BE2C (cell line): ENCODE measurements at places on chromosomes 1 and 21.

GRCh38 chr1:4213366-4213973, 313.4 kb upstream of the C1orf174 start:
- no peak for DNase-seq

DNA sequence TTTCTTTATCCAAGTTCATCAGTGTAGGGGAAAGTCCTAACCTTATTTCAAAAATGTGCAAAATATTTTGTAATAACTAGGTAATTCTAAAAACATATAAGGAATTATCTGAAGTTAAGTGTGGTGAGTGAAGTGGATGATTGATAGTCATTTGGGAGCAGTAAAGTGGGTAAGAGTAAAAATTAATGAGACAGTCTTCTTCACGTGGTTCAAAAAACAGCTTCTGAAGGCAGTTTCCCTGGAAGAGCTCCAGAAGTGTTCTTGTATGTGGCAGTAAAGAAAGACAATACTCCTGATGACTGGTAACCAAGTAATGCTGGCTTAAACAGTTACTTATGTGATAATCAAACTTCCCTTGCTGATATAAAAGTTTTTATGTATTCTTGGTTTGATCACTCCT, 50.3 kb downstream of the LEPR start:
- DNase-seq: no peak

DNA sequence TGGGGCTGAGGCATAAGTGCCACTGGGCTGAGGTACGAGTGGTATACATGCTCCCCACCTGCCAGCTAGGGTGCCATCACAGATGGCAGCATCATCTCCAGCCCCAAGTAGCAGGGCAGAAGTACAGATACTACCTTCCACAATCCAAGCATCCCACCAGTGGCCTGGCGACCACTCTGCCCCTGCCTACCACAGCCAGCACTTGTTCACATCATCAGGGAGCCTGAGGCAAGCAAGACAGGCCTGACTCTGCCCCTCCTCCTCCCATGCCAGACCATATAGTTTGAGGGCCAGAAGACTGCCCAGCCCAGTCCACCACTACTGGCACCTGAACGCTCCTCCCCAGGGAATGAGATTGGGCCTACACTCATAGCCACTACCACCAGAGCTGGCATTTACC, 84.6 kb downstream of the SPATA6 start:
- no peak for DNase-seq

DNA sequence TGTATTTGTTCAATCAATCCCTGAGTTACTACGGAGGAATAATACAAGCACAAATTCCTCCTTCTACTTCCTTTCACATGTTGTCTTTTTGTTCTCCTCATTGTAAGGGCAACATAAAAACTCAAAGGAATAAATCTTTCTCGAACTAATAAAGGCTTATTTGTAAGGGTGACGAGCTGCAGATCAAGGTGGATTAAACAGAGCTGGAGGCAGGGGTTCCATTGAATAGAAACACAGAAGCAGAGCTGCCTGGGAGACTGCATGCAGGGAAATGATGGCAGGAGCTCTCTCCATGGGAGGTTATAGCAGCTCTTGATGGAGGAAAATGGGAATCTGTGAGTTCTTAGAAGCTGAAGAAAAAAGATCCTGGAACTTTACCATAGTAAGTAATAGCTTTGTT, 160.2 kb downstream of the CYYR1 start:
- DNase-seq: no peak

GRCh38 chr1:201598396-201598795, 59.5 kb downstream of the NAV1 start:
- no peak for DNase-seq

DNA sequence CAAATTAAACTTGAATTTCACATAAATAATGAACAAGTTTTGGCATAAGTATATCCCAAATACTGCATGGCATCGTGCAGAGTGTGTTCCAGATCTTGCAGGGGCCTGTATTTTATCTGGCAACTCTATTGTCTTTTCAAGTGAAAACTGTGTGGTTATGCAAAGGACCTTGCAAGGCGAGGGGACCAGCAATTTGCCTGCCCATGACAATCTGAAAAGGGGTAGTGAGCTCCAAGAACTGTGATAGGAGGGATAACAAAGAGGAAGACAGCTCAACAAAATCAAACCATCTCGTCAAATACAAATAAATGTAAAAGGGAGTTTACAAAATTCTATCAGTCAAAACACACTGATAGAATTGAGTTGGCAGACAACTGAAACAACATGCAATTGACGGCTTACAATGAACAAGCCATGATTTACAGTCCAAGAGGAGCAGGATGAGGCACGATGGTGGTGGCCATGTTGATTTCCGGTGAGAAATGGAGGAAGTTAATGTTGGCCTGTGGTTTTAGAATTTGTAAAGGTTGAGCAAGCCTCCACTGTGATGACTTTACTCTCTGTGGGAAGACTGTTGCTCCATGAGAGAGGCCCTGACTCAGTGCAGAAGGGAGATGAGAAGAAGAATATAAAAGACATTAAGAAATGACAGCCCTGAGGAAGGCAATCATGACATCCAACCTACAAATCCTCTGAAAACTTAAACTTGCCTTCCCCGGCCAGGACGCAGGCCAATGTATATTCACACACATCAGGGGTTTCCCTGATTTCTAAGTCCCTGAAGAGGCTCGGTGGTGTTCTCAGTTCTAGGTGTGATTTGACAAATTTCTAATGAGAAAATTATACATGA, 132.2 kb downstream of the ADSS2 start:
- DNase-seq: no peak

DNA sequence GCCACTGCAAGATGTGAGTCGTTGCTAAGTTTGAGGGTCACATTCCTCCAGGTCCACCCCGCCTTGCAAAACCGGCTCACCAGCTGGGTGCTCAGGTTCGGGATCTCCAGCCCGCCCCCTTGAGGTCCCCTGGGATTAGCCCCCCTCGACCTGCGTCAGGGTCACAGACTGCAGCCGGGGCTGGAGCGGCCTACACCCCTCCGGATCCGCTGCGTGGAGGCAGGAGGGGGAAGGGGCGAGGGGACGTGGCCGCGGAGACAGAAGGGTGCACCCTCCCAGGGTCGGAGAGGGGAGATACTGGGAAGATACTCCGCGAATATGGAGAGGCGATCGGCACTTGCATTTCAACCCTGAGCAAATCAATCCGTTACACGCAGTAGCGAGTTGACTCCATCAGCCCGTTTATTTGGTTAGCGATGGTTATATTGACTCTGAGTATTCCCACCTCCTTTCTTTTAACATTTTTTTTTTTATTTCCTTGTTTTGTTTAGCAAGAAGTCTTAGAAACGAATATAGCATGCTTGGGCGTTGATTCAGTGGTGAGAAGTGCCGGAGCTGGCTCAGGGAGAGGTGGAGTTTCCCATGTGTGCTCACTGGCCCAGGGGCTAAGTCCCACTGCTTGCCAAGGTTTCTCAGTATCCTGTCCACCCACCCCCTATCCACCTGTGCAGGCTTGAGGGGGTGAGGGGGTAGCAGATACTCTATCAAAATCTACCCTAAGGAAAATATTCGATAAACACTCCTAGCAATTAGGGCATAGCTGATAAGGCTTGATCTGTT, 997 bp downstream of the IFNAR2 start:
- DNase-seq: peak; percentile 48

GRCh38 chr1:26338670-26339069, 15.3 kb downstream of the CRYBG2 start:
- DNase-seq: no peak

GRCh38 chr1:39919545-39919944, 17.8 kb upstream of the MYCL start:
- peak; percentile 36 for DNase-seq

- DNase-seq: no peak
These were observed 3.8 kb downstream of the TMEM167B start for GRCh38 chr1:109094377-109094803.

GRCh38 chr1:107963601-107964335, 1.2 kb downstream of the VAV3 start:
- DNase-seq: no peak

DNA sequence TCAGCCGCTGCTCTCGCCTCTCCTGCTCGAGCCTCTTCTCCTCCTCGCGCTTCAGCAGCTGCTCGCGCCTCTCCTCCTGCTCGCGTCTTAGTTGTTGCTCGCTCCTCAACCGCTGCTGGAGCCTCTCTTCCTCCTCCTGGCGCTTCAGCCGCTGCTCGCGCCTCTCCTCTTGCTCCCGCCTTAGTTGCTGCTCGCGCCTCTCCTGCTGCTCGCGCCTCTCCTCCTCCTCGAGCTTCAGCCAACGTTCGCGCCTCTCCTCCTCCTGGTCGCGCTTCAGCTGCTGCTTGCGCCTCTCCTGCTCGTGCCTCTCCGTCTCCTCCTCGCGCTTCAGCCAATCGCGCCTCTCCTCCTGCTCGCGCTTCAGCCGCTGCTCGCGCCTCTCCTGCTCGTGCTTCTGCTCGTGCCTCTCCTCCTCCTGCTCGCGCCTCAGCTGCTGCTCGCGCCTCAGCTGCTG, 3.7 kb downstream of the TCHH start:
- DNase-seq: peak; percentile 21

DNA sequence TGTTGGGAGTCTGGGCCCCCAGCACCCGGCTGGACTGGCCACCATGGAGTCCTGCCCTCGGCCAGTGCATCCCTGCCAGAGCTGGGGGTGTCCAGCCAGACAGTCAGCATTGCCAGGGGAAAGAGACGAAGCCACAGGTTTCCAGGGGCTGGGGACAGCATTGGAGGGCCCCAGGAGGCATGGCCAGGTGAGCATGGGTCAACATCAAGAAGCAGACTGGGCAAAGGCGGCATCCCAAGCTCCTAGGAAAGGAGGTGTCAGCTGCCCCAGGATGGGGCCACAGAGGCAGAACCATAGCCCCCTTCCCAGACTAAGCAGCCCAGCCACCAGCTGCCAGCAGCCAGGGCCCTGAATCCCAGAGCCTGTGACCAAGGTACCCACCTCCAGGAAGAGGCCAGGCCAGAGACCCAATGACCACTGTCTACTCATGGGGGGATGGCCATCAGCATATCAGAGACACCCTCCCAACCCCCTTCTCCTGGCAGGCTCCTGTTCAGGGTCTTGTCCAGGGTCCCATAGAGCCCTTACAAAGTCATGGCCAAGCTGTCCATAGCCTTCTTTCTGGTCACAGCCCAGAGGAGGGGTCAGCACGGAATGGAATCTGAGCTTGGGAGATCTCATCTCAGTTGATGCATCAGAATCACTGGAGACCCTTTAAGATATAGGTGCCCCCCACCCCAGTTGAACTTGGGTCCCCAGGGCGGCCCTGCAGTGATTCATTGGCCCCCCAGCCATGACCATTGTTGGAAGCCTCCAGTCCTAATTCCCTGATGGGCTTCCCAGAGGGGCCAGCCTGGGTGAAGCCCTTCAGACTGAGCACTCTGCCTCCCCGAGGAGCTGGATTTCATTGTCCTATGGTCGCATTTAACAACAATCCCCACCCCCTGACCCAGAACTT, 32.5 kb downstream of the WNT3A start:
- no peak for DNase-seq

GRCh38 chr1:5757187-5757805, 234.9 kb downstream of the NPHP4 start:
- no peak for DNase-seq

- peak; percentile 51 for DNase-seq
These were observed 48.7 kb upstream of the SLC19A1 start for GRCh38 chr21:45590726-45591618.

DNA sequence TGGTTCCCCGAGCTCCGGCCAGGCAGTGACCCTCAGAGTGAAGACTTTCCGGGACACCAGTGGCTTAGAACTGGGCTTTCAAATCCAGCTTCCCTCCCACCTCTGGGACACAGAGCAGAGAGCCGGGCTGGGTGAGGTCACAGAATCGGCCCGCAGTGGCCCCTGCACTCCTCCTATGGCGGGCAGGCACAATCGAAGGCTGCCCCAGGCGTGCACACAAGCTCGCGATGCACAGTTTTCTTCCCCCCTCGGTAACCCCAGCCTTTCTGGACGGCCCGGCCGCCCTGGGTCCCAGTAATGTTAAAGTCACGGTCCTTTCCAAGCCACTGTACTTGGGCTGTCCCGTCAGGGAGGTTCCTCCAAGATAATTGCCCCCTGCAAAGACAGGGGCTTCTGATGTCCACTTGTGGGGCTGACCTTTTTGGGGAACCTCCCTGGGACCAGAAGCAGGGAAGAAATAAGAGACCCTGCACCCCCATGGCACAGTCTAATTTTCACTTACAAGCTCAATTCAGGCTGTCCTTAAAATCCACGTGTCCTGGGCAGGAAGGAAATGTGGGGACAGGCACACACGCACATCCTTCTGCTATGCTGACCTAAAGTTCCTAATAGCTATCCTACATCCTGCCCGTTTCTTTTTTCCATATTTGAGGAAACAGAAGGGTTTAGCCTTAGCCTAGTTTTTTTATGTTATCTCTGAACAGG, 13.7 kb downstream of the TFF3 start:
- no peak for DNase-seq

GRCh38 chr1:78006521-78006920, 1.8 kb downstream of the DNAJB4 start:
- DNase-seq: no peak

- no peak for DNase-seq
These were observed 40.2 kb downstream of the LGR6 start for GRCh38 chr1:202233804-202234203.

DNA sequence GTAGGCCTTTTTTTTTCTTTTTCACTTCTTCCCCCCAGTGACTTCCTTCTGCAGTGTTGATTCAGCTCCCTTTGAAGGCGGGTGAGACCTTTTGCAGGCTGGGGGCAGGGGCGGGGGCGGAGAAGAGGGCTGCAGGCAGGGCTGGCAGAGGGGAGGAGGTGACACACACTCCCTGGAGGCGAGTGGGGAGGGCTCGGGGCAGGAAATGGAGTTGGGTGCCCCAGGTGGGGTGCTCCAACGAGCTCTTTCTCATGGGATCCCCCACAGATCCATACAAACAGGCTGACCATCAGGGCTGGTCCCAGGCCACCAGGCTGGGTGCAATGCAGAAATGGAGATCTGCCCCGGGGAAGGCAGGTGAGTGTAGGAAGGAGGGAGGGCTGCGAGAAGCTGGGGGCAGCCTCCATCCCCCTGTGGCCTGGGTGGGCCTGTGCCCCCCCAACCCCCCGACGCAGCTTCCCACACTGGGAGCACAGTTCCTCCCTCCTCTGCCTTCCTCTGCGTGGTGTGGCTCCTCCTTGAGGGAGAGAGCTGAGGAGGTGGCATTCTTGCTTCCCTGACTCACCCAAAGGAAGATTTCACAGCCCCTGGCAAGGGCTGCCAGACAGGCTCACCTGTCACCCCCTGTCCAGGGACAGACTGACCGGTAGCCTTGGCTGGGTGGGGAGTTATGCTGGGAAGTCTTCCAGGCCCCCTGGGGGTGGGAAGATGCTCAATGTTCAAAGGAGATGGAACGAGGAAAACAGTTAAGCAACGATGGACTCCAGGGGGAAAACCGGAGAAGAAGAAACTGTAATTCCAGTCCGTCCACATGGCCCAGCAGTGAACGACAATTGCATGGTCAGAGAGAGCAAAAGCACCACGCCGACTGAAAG, 7.1 kb upstream of the ITGB2 start:
- no peak for DNase-seq

DNA sequence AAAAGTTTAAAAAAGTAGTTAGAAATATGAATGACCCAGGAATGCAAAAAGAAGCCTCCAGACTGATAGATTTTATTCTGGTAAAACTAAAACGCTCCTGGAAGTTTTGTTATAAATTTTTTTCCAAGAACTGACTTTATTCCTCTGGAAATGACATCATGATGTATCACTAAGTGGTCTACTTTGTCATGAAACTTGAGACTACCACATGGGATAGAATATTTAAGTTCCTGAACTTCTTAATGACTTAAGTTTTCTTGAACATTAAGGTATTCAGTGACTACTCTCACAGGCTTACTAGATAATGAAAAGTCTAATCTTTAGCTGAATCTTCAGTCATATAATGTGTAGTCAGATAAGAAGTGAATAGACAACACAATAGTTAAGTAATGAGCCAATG, 842.2 kb downstream of the USP25 start:
- no peak for DNase-seq
